DND-41 (cell line): ENCODE measurements at places on chromosomes 2 and 18.

DNA sequence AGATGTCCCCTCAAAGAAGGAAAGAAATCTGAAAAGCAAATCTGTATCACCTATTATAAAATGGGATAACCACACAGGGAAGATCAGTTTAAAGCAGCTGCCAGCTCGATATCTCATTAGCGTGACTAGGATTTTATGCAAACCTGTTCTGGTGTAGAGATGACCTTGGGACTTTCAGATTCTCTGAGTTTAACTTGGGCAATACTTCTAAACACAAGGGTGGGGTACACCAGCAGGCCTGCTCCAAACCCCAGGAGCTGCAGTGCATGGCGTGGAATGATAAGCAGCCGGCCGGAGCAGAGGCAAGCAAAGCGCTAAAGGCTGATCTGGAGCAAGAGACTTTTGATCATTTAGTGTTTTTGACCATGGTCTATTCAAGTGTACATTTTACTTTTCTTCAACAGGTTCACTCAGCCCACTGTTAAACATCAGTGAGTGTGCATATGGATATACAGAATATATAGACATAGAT lies 4.7 kb downstream of the SERTAD2 start:
- DNase-seq, result no peak
- no peak overlapping the region for H3K27ac ChIP-seq

DNA sequence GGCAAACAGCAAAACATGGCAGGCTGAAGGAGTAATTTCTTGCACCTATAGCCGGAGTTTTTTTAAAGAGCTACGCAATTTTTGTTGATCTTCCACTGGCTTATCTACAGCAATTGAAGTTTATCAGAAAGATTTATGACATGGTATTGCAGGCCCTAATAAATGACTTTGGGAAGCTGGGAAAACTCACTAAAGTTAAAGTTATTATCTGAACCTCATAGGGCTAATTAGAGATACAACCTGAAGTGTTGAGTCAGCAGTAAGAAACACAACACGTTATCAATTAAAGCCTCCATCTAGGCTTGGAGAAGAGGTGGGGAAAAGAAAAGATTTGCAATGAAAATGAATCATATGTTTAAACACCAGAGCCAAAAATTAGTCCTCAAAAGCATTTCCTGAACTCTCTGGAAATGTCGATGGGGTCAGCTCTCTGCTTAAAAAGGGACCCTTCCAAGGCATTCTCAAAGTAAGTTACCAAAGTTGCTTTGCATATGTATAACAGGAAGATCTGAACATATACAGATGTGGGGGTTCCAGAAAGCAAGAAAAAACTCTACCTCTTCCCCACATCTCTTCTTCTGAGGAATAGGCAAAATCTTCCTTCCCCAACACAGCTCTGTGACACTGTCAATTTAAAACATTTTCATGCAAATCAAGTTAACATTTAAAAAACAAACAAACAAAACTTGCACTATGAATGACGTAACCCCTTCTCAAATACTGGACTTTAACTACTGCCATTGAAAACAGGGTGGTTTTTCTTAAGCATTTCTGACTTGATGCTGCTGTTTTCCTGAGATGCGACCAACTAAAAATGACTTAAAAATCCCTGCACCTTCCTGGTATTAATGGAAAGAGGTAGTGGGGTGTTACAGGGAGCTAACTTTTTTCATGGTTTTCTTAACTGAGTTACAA lies 915.6 kb downstream of the NRXN1 start:
- no peak for DNase-seq
- no peaks in the 10 kb centered on the region for H3K36me3 ChIP-seq
- no peaks in the 10 kb centered on the region for H3K27me3 ChIP-seq
- no peaks in the 10 kb centered on the region for H3K4me1 ChIP-seq
- H3K27ac ChIP-seq, result no peak overlapping the region
- H3K4me3 ChIP-seq, result no peak overlapping the region

DNA sequence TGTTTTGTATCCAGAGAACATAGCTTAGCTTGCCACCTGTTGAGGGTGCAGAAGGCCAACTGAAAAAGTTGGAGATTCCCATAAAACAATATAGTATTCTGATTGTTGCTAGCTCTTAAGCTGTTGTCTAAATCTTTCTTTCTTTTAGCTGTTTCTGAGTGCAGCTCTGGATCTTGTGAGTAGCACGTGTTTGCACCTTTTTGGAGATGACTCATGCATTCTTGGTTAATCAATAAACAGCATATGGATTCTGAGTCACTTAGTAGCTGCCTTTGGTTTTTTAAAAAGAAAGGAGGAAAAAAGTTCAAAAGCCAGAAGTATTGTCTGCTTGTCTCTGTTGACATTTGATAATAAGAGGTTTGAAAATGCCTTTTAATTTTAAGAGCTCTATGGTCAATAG lies 483.0 kb upstream of the FSIP2 start:
- DNase-seq, result no peak
- no peaks in the 10 kb centered on the region for H3K36me3 ChIP-seq
- no peak overlapping the region for H3K27ac ChIP-seq
- no peaks in the 10 kb centered on the region for H3K4me1 ChIP-seq
- H3K4me3 ChIP-seq, result no peak overlapping the region

- H3K27me3 ChIP-seq, result no peaks in the 10 kb centered on the region
- H3K4me3 ChIP-seq, result no peak overlapping the region
- no peaks in the 10 kb centered on the region for H3K4me1 ChIP-seq
- DNase-seq, result no peak
Measured at GRCh38 chr2:237097911-237098702, 12.4 kb downstream of the COPS8 start.

GRCh38 chr2:40097691-40098385 lies 318.8 kb upstream of the THUMPD2 start:
- no peak for DNase-seq
- H3K4me1 ChIP-seq, result peaks cover 55% of the 10 kb centered on the region
- no peaks in the 10 kb centered on the region for H3K27me3 ChIP-seq
- no peak overlapping the region for H3K4me3 ChIP-seq

DNA sequence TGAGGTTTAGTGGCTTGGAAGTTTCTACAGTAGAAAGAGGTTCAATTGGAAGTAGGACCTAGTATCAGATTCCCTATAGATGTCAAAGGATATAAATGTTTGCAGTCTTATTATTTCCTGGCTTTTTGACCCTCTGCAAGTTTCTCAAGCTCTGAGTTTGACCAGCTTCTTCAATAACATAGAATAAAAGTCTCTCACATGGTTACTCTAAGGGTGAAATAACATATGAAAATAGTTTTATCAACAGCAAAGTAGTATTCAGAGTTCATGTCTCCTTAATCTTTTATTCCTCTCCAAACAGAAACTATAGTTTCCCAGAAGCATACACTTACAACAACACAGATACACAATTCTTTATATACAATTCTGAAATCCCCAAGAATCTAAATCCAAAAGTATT lies 132.9 kb upstream of the RND3 start:
- H3K27me3 ChIP-seq, result no peaks in the 10 kb centered on the region
- peaks cover 17% of the 10 kb centered on the region for H3K4me1 ChIP-seq
- no peak overlapping the region for H3K4me3 ChIP-seq
- no peak for DNase-seq

DNA sequence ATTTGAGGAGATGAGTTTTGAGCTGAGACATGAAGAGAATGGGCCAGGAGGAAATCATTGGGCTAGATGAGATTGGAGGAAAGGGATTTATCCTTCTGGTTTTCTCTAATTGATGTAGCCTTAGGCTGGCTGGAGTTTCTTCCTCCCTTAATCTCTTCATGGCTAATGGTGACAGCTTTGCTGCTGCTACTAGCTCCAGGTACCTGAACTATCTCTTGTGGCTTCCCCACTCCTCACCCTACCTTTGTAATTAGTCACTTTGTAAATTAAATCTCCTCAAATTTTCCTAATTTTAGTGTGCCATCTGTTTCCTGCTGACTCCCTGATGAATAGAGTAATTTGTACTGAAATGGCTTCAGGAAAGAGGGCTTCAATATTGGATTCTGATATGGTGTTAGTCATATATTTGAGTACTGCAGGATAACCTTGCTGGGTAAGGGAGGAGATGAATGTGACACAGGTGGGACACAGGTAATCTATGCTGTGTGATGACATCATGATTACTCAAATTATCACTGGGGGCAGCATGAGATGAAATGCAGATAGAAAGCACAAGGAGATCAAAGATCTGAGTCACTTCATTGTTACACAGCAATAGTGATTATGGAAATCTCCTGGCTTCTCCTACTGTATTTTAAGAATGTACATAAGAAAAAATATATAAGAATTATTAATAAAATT lies 1134.1 kb upstream of the DDX18 start:
- DNase-seq, result no peak
- no peak overlapping the region for H3K27ac ChIP-seq
- H3K4me3 ChIP-seq, result no peak overlapping the region
- no peaks in the 10 kb centered on the region for H3K27me3 ChIP-seq
- H3K4me1 ChIP-seq, result no peaks in the 10 kb centered on the region

GRCh38 chr2:54476852-54477251 lies 20.7 kb downstream of the SPTBN1 start:
- no peaks in the 10 kb centered on the region for H3K36me3 ChIP-seq
- H3K4me1 ChIP-seq, result no peaks in the 10 kb centered on the region
- DNase-seq, result no peak
- no peak overlapping the region for H3K27ac ChIP-seq
- H3K27me3 ChIP-seq, result no peaks in the 10 kb centered on the region
- H3K4me3 ChIP-seq, result no peak overlapping the region

- no peak overlapping the region for H3K4me3 ChIP-seq
- no peaks in the 10 kb centered on the region for H3K27me3 ChIP-seq
- no peak for DNase-seq
- no peak overlapping the region for H3K27ac ChIP-seq
- no peaks in the 10 kb centered on the region for H3K4me1 ChIP-seq
Measured at GRCh38 chr2:150483532-150483931, 3.9 kb downstream of the RND3 start.

DNA sequence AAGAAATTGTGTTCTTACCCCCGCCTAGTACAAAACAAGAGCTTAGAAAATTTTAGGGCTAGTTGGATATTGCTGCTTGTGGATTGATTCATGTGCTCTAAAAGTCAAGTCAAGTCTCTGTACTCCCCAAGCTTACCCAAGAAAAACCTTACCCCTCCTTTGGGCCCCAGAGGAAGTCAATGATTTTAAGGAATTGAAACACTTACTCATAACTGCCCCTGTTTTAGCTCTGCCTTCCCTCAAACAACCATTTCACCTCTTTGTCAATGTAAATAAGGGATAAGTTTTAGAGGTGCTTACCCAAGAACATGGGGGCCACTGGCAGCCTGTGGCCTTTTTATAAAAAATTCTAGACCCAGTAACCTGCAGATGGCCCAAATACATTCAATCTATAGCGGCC lies 136.6 kb upstream of the RMP24 start:
- no peaks in the 10 kb centered on the region for H3K4me1 ChIP-seq
- no peaks in the 10 kb centered on the region for H3K36me3 ChIP-seq
- H3K27ac ChIP-seq, result no peak overlapping the region
- DNase-seq, result no peak
- H3K4me3 ChIP-seq, result no peak overlapping the region

GRCh38 chr2:143252138-143252907 lies 123.1 kb downstream of the ARHGAP15 start:
- H3K4me1 ChIP-seq, result peaks cover 76% of the 10 kb centered on the region
- peaks cover 38% of the 10 kb centered on the region for H3K36me3 ChIP-seq
- H3K27ac ChIP-seq, result peak overlapping the region; percentile 53

GRCh38 chr2:188892636-188893035 lies 81.5 kb upstream of the COL3A1 start:
- no peaks in the 10 kb centered on the region for H3K27me3 ChIP-seq
- H3K4me1 ChIP-seq, result no peaks in the 10 kb centered on the region
- DNase-seq, result no peak
- H3K36me3 ChIP-seq, result no peaks in the 10 kb centered on the region
- no peak overlapping the region for H3K27ac ChIP-seq

DNA sequence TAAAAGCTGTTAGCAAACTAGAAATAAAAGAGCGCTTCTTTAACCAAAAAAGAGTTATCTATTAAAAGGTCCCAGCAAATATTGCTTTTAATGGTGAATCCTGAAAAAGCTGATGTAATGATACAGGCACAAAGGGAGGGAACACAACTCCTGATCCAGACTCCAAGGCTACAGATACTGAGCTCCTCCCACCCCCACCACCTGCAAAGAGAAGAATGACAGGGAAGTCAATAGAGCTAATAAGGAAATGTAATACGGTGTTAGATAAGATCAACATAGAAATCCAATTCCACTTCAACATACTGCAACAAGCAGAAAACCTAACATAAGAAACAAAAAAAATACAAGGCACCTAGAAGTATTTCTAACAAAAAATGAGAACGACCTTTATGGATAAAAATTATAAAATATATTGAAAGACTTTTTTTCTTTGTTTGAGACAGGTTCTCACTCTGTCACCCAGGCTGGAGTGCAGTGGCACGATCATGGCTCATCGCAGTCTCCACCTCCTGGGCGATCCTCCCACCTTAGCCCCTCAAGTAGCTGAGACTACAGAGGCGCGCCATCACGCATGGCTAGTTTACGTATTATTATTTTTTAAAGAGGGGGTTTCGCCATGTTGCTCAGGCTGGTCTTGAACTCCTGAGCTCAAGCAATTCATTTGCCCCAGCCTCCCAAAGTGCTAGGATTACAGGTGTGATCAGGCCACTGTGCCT lies 192.2 kb downstream of the HDAC4 start:
- DNase-seq, result no peak
- H3K4me3 ChIP-seq, result no peak overlapping the region
- peaks cover 60% of the 10 kb centered on the region for H3K36me3 ChIP-seq

DNA sequence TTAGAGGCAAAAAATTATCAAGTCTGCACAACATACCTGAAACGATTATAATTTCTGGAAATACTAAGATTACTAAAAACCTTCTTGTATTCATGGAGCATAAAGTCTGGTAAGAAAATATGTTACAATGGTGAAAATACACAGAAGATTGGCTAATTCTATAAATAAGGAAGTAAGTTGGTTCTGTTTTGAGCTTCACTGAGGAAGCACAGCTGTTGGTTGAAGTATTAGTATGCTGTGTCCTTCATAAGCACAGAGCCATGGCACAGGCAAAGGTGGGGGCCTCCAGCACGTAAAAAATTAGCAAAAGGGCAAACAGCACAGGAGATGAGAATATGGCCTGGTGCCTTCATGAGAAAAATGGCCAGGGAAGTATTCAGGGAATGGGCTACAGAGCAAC lies 40.4 kb upstream of the ANKRD62 start:
- no peak overlapping the region for H3K4me3 ChIP-seq
- H3K27ac ChIP-seq, result no peak overlapping the region
- no peaks in the 10 kb centered on the region for H3K4me1 ChIP-seq
